ENCODE measurements at places on chromosomes 4 and X.

DNA sequence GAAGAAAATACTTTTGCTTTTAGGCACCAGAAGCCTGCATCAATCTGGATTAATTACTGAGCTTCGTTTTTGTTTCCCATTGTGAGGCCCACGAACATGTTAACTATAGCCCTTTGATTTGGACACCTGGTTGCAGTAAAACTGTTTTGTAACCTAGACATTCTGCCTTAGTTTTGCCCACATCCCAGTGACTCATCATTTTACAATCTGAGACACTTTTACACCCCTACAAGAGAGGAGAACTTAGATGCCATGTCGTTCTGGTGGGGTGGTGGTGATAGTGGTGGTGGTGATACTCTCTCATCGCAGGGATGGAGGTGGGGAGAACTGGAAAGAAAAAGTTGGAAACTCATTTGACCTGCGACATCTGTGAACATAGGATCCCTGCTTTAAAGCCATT is 1257.2 kb downstream of the ADGRL3 start:
- DNase-seq = no peak

GRCh38 chrX:75181721-75182120 is 25.6 kb upstream of the ABCB7 start:
- no peak for DNase-seq

DNA sequence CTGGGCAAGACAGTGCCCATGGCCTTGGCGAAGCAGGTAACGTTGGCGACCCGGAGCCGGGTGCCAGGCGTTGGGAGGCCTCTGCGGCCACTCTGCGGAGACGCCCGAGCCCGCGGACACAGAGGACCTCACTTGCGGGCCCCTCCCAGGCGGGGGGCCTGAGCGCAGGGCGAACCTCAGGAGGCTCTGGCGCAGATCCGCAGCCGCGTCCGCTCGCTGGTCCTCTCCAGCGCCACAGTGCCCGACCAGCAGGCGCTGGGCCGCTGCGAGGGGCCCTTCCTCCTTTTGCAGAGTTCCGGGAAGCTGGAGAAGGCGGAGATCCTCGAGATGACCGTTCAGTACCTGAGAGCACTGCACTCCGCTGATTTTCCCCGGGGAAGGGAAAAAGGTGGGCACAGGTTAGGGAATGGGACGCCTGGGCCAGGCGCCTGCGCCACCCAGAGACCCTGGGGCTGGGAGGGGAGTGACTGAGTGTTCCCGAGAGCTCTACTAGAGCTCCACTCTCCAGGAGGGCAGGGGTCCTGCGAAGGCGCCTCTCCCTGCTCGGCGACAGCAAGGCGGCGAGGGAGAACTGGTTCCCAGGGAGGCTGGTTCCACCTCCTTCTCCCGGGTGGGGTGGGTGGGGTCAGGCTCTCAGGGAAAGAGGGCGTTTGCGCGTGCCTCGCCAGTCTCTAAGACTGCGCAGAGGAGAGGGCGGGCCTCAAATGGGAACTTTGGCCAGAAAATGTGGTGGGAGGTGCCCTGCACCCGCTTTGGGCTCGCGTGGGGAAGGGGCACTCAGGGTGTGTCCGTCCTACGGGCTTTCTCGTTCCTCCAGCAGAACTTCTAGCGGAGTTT is 1.4 kb downstream of the HELT start:
- no peak for DNase-seq

- DNase-seq = no peak
Observed at GRCh38 chr4:55125087-55125721, at the start of gene KDR. KDR (minus strand) TSS chr4:55125595; CDS start chr4:55125293, 302 bp downstream.

- DNase-seq = no peak
Observed at GRCh38 chr4:151087467-151087866, 12.0 kb upstream of the RPS3A start.

DNA sequence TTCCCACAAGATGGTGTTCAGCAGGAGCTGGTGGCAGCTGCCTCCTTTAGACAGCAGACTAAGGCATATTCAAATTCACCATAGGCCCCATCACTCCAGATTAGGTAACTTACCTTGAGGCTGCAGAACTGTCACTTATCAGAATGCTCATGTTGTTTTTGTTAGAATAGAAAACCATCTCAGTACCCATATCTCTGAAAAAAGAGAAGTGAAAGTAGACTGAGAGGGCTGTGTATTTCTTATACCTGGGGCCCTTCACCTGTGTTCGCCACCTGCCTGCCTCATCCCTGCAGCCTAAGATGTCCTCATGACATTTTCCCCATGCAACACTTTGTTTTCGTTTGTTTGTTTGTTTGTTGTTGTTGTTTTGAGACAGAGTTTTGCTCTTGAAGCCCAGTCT is 32.9 kb upstream of the SPRY1 start:
- DNase-seq = no peak

DNA sequence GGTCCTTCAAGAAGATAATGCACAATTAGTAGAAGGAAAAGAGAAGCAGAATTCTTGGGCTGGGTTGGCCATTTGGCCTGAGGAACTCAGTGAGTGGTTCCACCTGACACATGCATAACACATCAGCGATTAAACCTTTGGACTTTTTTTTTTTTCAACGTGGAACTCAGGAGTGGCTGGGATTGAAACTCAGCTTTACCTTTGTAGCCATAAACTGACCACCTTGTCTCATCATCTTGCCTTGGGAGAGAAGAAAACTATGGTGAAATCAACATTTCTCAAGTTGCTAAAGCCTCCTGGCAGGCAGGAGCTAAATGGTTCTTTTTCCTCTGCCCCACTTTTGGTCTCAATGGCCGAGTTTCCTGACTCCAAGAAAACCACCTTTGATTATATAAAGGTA is 16.3 kb downstream of the PTTG2 start:
- DNase-seq = no peak
